ENCODE measurements at places on chromosomes 3 and 15.

DNA sequence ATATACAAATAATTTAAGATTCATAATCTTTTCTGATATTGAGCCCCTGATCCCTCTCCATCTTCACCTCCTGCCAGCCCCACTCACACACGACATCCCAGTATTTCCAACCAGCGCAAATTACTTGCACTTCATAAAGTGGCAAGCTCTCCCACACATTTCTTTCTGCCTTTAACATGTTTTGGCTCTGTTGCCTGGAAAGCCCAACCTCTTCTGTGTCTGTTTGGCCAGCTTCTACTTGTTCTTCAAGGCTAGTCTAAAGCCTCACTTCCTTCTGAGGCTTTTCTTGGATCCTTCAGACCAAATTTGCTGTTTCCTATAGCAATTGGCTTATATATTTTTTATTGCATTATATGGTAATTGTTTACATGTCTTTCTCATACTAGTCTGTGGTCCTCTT, 5.1 kb upstream of the TM6SF1 start:
- DNase-seq = no peak

DNA sequence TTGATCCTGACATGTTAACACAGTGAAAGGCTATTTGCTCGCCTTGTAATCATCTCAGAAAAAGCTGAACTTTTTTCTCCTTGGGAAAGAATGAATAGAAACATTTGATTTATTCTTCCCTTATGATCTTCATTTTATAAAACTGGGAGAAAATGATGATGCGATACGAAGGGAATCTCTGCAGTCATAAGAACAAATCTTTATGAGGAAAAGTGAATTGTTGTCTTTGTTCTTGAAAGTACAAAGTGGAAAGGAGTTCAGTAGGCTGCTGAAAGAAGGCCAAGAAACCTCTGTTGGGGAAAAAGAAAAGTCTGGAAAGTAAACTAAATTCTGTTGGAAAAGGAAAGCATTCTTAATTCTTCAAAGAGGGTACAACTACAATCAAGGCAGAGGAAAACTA, 248.8 kb downstream of the NSUN3 start:
- no peak for DNase-seq

GRCh38 chr3:186663361-186664118, 2.3 kb upstream of the HRG start:
- DNase-seq = no peak

- DNase-seq = no peak
Observed at GRCh38 chr15:60218256-60218655, 179.5 kb downstream of the ANXA2 start.

DNA sequence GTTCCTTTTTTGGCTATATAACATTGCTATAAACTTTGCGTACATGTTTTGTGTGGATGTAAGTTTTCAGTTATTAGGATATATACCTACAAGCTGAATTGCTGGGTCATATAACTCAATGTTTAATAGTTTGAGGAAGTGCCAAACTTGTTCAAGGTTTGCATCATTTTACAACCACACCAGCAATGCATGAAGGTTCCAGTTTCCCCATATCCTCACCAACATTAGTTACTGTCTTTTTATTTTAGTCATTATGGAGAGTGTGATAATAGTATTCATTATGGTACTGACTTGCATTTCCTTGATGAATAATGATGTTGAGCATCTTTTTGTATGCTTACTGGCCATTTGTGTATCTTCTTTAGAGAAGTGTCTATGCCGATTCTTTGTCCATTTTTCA, 112.3 kb downstream of the NR1I2 start:
- no peak for DNase-seq

DNA sequence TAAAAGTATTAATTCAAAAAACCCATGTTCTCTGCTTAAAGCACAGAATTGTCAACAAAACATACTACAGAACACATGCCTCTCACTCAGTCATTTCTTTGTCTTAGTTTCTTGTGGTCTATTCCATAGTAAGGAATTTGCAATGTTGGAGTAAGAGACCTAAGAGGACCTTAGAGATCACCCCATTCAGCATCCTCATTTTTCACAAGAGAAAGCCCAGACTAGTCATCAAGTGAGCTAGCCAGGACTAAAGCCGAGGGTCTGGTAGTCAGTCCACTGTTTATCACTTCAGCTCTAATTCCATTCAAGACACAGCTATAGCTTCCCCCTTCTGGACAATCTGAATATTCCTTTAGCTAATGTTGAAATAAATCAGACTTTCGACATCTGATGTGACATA, 601.1 kb downstream of the FHIT start:
- no peak for DNase-seq

DNA sequence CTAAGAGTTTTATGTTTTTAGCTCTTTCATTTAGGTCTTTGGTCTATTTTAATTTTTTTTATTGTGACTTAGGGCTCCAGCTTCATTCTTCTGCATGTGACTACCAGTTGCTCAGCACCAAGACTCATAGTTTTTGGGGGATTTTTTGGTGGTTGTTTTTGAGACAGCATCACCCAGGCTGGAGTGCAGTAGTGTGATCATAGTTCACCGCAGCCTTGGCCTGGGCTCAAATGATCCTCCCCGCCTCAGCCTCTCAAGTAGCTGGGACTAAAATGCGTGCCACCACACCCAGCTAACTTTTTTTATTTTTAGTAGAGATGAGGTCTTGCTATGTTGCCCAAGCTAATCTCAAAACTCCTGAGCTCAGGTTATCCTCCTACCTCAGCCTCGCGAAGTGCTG, 19.4 kb downstream of the CDV3 start:
- no peak for DNase-seq

GRCh38 chr3:97687734-97688133, 76.8 kb upstream of the ARL6 start:
- no peak for DNase-seq
